ENCODE measurements at places on chromosomes 11 and 22. TPM values are rescaled to one million over a fixed set of nuclear protein-coding genes. Genes with fewer than 3 reads are reported as not detected.

DNA sequence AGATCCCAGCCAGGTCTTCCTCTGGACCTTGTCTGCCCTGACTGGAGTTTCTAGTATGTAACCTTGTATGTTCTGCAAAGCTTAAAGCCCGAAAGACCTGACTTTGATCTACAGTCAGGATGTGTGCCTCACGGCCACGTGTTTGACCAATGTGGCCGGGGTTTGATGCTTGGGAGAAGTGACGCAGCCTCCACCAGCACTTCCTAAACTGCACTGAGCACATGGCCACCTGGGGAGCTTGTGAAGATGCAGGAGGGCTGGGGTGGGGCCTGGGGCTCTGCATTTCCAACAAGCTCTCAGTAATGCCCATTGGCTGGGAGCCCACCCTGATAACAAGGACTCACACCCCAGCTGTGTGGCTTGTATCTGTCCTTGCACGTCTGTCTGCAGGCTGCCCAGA, 53.2 kb downstream of the NAT10 start:
- no peak for DNase-seq

DNA sequence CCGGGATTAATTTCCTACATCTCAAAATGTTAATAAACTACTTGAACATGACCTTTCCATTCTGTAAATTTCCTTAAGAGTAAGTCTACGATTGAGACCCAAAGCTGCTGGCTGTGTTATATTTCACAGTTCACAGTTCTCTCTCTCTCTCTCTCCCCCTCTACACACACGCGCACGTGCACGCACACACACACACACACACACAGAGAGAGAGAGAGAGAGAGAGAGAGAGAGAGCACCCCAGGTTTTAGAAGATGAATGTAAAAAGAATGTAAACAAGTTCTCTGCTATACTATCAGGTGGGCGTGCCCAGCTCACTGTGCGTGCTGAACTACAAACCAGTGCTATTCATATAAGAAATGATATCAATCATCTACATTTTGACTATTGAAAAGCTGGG, 3.3 kb downstream of the BDNF start:
- DNase-seq, result no peak

DNA sequence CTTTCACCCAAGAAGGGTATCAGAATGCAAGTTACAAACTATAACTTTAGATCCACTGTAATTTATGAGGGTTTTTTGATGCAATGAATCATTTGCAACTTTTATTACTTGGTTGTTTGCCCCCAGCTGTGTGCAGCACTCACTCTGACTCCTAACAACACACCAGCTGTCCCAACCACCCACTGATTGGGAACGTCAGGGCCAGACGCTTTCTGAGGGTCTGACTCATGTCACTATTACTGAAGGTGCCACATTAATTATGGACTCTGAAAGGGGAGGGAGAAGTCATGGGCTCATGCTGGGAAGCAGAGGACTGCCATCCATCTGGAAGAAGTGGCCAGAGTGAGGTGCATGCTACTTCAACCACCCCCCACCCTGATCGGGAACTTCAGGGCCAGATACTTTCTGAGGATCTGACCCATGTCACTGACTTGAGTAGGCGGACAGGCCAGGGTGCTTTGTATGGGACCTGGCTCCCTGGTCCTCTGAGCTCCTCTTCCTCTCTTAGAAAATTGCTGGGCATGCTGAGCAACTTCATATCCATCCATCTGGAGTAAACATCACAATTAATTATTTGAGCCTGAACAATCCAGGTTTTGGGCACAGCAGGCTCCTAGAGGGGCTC, 44.9 kb upstream of the DRD2 start:
- peak; percentile 32 for DNase-seq

GRCh38 chr22:35575116-35575748, 34.6 kb downstream of the RASD2 start:
- DNase-seq, result no peak

- DNase-seq, result no peak
Measured at GRCh38 chr22:20582520-20583361, 75.3 kb downstream of the MED15 start.

DNA sequence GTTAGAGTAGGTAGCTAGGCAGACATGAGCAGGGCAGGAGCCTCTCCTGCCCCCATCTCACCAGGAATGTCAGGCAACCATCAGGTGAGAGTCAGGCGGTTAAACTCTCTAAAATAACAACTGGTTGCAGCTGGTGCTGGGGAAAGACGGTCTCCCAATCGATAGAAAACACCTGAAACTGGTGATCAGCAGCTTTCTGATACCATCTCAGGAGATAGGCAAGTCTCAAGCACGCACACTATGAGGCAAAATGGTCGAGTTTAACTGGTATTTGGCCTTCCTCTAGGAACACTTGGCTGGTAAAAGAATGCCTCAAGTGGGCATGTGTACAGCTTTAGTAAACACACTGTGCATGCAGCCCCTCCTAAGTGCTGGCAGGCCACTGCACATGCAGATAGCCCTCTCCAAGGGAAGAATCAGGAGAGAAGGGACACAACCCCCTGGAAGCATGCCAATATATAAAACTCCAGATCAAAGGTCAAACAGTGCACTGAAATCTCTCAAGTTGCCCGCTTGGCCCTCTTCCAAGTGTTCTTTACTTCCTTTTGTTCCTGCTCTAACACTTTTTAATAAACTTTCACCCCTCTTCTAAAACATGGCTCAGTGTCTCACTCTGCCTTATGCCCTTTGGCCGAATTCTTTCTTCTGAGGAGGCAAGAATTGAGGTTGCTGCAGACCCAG, 88.7 kb downstream of the USP35 start:
- DNase-seq, result peak; percentile 50

GRCh38 chr11:12083380-12083779, 27.0 kb upstream of the MICAL2 start:
- DNase-seq, result no peak

- DNase-seq, result no peak
Measured at GRCh38 chr11:3102641-3102921, 45.4 kb upstream of the CARS1 start.

- DNase-seq, result no peak
Measured at GRCh38 chr11:131146827-131147490, 223.5 kb upstream of the NTM start.

DNA sequence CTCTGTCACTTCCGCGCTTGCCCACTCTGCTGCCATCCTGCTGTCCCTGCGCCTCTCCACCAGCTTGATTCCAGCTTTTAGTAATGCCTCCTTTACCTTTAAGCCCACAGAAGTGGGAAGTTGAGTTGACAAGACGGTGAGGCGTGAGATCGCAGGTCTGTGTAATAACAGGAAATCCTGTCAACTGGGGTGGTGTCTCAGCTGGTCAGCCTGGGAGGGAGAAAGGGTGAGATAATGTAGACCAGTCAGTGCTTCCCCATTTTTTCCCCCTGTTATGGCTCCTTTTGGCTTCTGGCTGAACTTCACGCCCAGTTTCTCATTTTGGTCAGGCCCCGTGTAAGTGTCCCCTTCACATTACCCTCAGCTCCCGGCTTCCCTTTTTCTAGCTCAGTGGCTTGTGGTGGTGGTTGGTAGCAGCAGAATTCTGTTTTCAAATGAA, 98.9 kb downstream of the TRAF6 start:
- DNase-seq, result no peak

GRCh38 chr22:17570851-17571631, 7.7 kb downstream of the SLC25A18 start:
- peak; percentile 83 for DNase-seq

GRCh38 chr11:128291835-128292234, 295.5 kb downstream of the ETS1 start:
- DNase-seq, result no peak

The FERMT3 gene
- 15.5 TPM for total RNA-seq

The NCAM1 gene
- total RNA-seq, result 26.7 TPM

All from ureter (tissue), 1 donor.